ENCODE measurements at places on chromosomes 1 and 21.

DNA sequence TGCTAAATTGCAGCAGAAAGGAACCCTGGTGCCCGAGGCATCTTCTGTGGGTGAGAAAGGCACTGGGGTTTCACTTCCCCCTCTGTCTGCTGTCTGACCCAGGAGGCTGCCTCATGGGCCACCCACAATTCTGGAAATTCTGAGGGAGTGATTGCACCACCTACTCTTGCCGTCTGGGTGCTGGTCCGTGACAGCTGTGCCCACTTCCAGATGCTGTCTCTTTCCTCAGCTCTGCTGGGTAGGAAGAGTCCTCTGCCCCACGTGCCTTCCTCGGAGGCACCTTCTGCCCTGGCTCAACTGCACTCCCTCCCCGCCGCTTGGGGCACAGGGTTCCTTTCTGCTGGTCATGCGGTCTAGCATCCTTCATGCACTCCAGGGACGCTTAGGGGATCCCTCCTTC lies 96.3 kb downstream of the ARHGEF10L start:
- no peak for DNase-seq

- DNase-seq, result no peak
Measured at GRCh38 chr21:25406887-25407579, 200.2 kb downstream of the MRPL39 start.

DNA sequence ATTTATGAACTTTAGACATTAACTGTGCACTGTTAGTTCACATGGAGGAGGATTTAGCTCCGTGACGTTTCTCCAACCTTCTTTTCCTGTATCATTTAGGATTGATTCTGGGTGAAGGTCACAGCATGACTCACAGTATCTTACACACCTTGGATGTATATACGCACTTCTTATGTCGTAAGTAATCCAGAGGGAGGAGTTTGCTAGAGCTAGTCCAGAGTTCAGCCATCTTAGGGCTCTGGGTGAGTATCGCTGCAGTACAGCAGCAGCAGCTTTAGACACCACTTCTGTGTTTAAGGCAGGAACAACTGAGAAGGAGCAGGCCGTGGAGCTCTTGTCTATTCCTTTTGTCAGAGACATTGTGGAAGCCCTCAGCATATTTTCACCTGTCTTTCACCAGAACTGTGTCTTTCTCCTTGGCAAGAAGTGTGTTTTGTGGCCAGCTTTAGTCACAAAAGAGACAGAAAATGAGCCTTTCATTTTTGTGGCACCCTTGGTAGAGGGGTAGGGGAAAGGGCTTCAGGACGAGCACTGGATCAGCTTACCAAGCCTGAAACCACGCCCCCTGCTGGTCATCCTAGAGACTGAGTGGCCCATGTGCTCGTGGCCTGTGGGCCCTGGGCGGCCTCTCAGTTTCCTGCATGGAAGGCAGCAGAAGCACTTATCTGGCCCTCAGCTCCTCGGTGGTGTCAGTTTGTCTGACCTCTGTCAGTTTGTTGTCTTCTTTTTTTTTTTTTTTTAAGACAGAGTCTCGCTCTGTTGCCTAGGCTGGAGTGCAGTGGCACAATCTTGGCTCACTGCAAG lies 64.0 kb downstream of the ADARB1 start:
- DNase-seq, result peak; percentile 20

- DNase-seq, result no peak
Measured at GRCh38 chr1:5709976-5710375, 282.2 kb downstream of the NPHP4 start.

- DNase-seq, result no peak
Measured at GRCh38 chr21:45439901-45440461, 35.0 kb downstream of the COL18A1 start.

DNA sequence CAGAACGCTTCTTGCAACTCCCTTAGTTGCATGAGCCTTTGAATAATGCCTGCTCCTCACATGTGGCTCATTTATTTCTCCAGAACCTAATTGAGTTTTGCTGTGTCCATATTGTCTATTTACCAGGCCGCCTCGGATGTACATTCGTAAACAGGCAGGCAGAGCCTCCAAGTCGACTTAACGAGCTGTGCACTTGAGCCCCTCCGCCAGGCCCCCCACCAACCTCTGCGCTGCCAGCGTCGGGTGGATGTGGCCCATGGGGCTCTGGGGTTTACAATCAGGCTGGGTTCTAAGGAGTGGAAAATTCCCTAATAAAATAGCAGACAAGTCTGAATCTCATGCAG lies 106.1 kb downstream of the NPHP4 start:
- no peak for DNase-seq

DNA sequence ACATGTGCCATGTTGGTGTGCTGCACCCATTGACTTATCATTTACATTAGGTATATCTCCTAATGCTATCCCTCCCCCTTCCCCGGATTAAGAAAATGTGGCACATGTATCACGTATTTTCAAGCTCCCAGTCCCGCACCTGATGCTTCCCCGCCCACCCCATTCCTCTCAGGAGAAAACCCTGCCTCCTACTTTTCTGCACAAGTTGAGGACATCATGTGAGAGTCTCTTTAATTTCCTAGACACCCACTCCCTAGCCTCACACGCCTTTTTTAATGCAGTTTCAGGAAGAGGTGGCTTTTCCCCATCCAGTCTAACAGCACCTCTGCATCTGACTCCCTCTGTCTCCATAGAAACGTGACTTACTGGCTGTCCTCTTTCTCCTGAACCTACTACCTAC lies 58.2 kb upstream of the GOLT1A start:
- no peak for DNase-seq

DNA sequence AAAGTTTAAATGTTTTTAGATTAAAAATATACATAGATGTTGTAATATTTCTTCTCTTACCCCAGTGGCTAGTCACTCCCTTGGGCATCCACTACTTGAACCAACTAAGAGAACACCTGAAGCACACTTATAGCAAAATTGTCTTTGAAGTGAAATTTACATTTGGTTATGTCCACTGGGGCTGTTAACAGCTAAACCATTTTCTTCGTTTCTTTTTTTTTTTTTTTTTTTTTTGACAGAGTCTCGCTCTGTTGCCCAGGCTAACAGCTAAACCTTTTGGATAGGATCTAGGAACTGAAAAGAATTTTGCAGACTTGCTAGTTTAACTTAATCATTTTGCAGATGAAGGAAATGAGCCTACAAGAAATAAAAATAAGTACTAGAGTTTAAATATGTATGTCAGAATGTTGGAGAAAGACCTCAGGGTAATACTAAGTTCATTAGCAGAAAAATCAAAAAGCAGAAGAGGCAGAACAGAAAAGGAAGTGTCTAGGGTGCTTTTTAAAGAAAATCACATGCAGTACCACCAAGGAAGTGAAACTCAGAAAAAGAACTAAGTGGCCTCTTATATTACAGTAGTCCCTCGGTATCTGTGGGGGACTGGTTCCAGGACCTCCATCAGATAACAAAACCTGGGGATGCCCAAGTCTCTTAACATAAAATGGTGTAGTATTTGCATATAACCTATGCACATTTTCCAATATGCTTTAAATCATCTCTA lies 11.8 kb downstream of the DRAM2 start:
- DNase-seq, result no peak

- no peak for DNase-seq
Measured at GRCh38 chr21:45224189-45224938, 63.3 kb downstream of the POFUT2 start.

GRCh38 chr1:231193710-231194340 lies 32.0 kb downstream of the TRIM67 start:
- no peak for DNase-seq

DNA sequence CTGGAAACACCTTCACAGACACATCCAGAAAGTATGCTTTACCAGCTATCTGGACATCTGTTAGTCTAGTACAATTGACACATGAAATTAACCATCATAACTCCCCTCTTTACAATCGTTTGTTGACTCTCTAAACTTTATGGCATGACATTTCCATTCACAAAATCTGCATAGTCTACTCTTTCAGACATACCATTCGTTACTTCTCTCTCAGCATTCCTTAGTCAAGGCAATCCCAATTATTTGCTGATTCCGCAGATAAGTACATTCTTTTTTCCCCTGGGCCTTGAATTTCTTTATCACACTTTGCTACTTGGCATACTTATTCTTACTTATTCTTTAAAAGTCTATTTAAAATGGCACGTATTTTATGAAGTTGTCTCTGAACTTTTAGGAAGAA lies 15.1 kb upstream of the CRB1 start:
- no peak for DNase-seq

GRCh38 chr1:27577504-27578188 lies 26.3 kb downstream of the AHDC1 start:
- DNase-seq, result peak; percentile 29

DNA sequence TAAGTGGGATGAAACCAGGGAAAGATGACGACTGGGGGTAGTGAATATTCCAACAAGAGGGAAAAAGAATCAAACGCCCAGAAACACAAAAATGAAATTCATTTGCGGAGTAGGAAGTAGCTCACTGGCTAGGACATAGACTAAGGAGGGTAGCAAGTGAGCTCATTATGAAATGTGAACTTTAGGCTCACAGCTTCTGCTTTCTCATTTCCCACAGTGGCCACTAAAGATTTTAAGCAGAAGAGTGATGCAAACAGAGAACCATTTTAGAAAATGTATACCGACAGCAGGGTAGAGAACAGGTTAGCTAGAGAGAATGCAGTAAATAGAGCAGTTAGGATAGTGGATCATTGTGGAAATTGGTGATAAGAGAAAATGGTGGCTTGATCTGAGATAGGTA lies 3.5 kb downstream of the CD48 start:
- DNase-seq, result no peak

DNA sequence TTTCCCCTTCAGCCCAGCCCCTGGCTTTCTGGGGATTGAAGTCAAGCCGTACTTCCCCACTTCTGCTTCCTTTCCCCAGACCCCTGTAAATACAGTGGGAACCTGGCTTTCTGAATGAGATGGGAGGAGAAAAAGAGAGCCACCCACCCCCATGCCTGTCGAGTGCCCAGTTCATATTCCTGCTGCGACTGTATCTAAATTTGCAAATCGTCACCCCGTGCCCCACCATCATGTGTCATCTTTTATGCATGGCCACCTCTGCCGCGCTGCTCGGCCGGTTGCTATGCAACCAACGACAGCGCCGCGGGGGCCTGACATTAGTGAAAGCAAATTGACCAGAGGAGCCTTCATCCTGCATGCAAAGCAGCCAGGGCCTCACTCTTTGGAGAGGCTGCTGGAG lies 143.0 kb downstream of the ELAVL4 start:
- DNase-seq, result no peak

DNA sequence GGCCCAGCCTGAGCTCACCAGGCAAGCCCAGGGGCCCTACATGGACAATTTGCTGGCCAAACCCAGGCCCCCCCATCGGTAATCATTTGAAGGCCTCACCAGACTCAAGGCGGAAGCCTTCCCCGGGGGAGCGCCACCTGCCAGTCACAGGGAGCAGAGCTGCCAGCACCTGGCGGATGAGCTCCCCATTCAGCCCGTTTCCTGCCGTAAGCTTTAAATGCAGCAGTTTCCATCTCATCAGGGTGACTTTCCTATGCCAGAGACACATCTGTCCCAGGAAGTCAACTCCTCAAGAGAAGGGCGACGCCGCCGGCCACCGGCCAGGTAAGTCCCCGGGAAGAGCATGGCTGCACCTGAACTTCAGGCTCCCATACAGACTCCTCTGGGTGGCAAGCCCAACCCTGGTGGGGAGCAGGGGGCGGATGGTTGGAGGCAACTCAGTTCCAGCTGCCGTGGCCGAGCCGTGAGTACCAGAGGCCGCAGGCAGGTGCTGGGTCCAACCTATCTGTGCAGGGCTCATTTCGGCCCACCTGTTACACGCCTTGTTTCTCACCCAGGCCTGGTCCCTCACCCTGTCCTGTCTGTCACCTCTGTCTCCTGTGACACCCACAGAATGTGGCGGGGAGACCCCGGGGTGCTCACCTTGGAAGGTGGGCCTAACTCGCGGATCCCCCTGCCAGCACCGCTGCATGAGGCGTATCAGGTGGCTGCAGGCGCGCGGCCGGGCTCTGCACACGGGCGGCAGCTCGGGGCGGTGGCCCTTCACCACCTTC lies 20.7 kb downstream of the RIPK4 start:
- no peak for DNase-seq

DNA sequence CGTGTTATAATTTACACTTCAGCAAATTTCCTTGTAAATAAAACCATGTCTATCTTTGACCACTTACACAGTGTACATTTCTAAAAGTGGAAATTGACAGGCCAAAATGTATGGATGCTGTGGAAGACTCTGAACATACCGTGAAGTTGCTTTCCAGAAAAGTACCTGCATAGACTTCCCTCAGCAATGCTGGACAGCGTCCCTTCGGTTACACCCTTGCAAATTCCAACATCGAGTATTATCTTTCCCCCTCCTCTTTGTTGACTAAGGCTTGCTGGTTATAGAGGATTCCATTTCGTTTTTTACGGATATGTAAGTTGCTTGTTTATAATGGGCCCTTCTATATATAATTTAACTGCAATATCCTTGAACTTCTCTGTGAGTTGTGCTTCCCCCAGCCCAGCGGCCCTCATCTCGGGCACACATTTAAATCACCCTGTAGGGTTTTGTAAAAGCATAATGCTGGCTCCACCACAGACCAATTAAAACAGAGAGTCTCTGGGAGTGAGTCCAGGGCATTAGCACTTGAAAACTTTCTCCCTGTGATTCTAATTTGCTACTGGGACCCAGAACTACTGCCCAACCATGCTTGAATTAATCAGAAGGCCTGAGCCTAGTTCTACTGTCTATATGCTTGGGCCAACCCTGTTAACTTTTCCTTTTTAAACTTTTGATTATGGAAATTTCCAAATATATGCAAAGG lies 230.3 kb downstream of the GRIK3 start:
- DNase-seq, result no peak

- DNase-seq, result peak; percentile 20
Measured at GRCh38 chr1:18343581-18343980, 137.1 kb upstream of the KLHDC7A start.

- no peak for DNase-seq
Measured at GRCh38 chr1:24119859-24120756, 8.2 kb upstream of the MYOM3 start.

DNA sequence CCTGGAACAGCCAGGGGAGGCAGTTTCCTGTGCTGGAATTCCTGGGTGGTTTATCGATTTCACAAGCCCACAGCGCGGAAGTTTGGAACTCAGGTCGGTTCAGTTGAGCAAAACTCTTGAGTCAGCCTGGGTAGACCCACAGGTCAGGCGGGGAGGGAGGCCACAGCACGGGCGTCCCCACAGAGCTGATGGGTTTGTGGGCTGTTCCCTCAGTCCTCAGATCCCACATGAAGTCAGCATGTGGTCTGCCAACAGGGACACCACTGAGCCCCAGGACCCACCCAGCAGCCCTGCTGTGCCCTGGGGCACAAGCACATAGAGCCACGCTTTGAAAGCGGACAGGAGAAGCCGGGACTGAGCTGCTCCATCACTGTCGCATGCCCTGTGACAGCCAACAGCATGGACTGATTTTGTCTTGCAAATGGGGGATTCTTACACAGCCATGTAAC lies 17.4 kb downstream of the BMP8A start:
- DNase-seq, result no peak

DNA sequence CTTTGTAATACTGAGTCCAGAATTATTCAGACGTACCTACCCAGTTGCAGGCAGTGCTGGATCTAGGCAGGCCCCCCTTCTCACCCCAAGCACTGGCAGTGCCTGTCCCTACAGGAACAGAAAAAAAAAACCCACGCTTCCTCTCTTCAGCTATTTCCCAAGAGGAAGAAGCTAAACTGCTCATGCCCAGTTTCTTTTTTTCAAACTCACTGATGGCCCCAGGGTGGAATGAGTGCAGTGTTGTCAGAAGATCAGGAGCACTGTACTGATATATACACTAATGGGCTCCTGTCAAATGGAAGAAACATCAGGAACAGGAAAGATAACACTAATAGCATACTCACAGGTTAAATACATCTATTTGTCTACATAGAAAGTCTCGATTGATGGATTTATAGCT lies 28.2 kb upstream of the DOCK7 start:
- DNase-seq, result no peak

- DNase-seq, result no peak
Measured at GRCh38 chr1:224106568-224107281, 7.2 kb upstream of the FBXO28 start.
